ENCODE measurements at places on chromosomes 12 and 14. TPM values are rescaled to one million over a fixed set of nuclear protein-coding genes. Genes with fewer than 3 reads are reported as not detected.

CLEC7A gene
- total RNA-seq, result not detected

KCNJ8 gene
- 0.15 TPM for total RNA-seq

DPF3 gene
- total RNA-seq, result 3.3 TPM

KRT81 gene
- total RNA-seq, result 0.32 TPM

PPP1R36 gene
- total RNA-seq, result 0.32 TPM

ST8SIA1 gene
- total RNA-seq, result not detected

GPR132 gene
- not detected for total RNA-seq

PTHLH gene
- total RNA-seq, result 0.97 TPM

CIROP gene
- not detected for total RNA-seq

USP44 gene
- total RNA-seq, result 3.0 TPM

TDRD9 gene
- 1.3 TPM for total RNA-seq

ACOT4 gene
- total RNA-seq, result 0.61 TPM

FOXN4 gene
- not detected for total RNA-seq

MOAP1 gene
- 21.4 TPM for total RNA-seq

LBHD2 gene
- total RNA-seq, result not detected

MARK3 gene
- 77.2 TPM for total RNA-seq

SLCO1A2 gene
- total RNA-seq, result not detected

ACOT2 gene
- total RNA-seq, result 7.8 TPM

TSHR gene
- total RNA-seq, result not detected

ANG gene
- 5.5 TPM for total RNA-seq

MSRB3 gene
- total RNA-seq, result 31.5 TPM

LRR1 gene
- 34.4 TPM for total RNA-seq

WDR89 gene
- 13.3 TPM for total RNA-seq

CLEC4C gene
- not detected for total RNA-seq

A2ML1 gene
- not detected for total RNA-seq

SLC38A2 gene
- total RNA-seq, result 665 TPM

CLEC1B gene
- not detected for total RNA-seq

ATF7 gene
- 10.4 TPM for total RNA-seq

CLECL1 gene
- total RNA-seq, result not detected

SLC25A29 gene
- total RNA-seq, result 38.0 TPM

GDF3 gene
- total RNA-seq, result not detected

REM2 gene
- total RNA-seq, result under 0.01 TPM

RHOJ gene
- 40.3 TPM for total RNA-seq

FLVCR2 gene
- 0.32 TPM for total RNA-seq

STON2 gene
- total RNA-seq, result 0.32 TPM

PLBD1 gene
- under 0.01 TPM for total RNA-seq

CELA1 gene
- total RNA-seq, result not detected

LIN7A gene
- total RNA-seq, result 1.8 TPM

All from epithelial cell of umbilical artery (primary cell).